ENCODE measurements at places on chromosomes 12 and 14. TPM values are rescaled to one million over a fixed set of nuclear protein-coding genes. Genes with fewer than 3 reads are reported as not detected.

DNA sequence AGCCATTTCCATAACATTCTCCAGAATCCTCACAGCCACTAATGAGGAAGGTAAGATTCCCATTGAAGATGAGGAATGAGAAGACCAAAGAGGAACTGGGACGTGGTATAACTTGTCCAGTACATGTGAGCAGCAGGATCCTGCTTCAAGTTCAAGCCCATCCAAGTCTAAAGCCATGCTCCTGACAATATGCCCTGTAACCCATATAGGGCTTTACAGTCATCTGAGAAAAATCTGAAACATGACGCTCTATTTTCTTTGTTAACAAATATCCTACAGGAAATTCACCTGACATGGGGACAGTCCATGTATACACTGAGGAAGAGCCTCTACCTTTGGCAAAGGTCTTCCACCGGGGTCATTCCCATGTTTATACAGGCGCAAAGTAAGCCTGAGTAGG is 3.1 kb upstream of the ACTR6 start:
- H3K36me3 ChIP-seq = no peaks in the 10 kb centered on the region
- H3K4me3 ChIP-seq = no peak overlapping the region
- no peak for DNase-seq
- H3K4me1 ChIP-seq = peaks cover 26% of the 10 kb centered on the region
- H3K27me3 ChIP-seq = no peaks in the 10 kb centered on the region

Gene BICDL1
- total RNA-seq = 1.3 TPM

Gene KDM2B
- total RNA-seq = 50.5 TPM

Gene RIMBP2
- not detected for total RNA-seq

GRCh38 chr14:61322799-61323290 is 1.5 kb downstream of the PRKCH start:
- H3K27me3 ChIP-seq = no peaks in the 10 kb centered on the region
- no peak overlapping the region for H3K27ac ChIP-seq
- peak overlapping the region; percentile 38 for H3K4me3 ChIP-seq
- H3K4me1 ChIP-seq = no peaks in the 10 kb centered on the region
- no peak for DNase-seq

Gene FLRT2
- total RNA-seq = 0.02 TPM

GRCh38 chr12:95002754-95003153 is 743 bp downstream of the NDUFA12 start:
- no peak for DNase-seq
- peaks cover 8% of the 10 kb centered on the region for H3K4me1 ChIP-seq
- peak overlapping the region; percentile 88 for H3K4me3 ChIP-seq
- peaks cover 15% of the 10 kb centered on the region for H3K36me3 ChIP-seq

Gene ATP5F1B
- 1,519 TPM for total RNA-seq

- H3K27ac ChIP-seq = no peak overlapping the region
- H3K4me1 ChIP-seq = no peaks in the 10 kb centered on the region
- no peaks in the 10 kb centered on the region for H3K36me3 ChIP-seq
- H3K4me3 ChIP-seq = no peak overlapping the region
- H3K27me3 ChIP-seq = no peaks in the 10 kb centered on the region
Measured at GRCh38 chr12:82326905-82327503, 31.2 kb downstream of the CCDC59 start.

Gene ZNF664
- total RNA-seq = 82.5 TPM

DNA sequence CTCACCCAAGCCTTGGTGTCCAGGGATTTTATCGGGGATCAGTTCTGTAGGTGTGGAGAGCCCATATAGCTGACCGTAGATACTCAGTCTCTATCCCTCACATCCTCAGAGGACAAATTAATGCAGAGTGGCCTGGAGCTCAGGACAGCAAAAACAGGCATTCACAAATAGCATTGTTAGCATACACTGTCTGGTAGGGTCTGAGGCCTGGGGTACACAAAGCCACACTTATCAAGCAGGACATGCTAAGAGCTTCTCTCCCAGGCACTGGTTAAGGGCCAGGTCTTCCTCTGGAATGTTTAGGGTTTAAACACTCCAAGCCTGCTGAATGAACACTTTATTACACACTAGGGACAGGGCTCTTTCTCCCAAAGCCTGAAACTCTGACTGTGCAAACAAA is 253.2 kb downstream of the NEDD1 start:
- no peak for DNase-seq
- H3K36me3 ChIP-seq = no peaks in the 10 kb centered on the region
- no peak overlapping the region for H3K27ac ChIP-seq
- H3K4me3 ChIP-seq = no peak overlapping the region
- no peaks in the 10 kb centered on the region for H3K4me1 ChIP-seq
- no peaks in the 10 kb centered on the region for H3K27me3 ChIP-seq

- no peaks in the 10 kb centered on the region for H3K36me3 ChIP-seq
- no peak for DNase-seq
- H3K27me3 ChIP-seq = no peaks in the 10 kb centered on the region
- no peak overlapping the region for H3K27ac ChIP-seq
- H3K4me3 ChIP-seq = no peak overlapping the region
Measured at GRCh38 chr12:89484470-89484869, 40.1 kb downstream of the GALNT4 start.

Gene IL26
- total RNA-seq = not detected

DNA sequence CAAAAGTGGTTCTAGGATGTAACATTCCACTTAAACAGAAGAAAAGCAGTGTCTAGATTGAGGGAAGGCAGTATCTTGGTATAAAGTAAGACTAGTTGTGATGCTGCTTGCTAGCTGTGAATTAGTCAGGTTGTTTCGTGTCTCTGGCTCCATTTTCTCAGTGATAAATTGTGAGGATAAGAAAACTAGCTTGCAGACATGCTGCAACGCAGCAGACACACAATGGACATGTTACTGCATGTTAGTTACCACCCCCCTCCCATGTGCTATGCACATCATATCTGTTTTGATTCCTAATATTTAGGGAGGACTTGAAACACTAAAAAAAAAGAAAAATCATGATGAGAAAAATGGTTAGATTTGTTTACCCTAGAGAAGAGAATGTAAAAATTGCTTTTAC is 2.9 kb downstream of the CCNK start:
- peaks cover 11% of the 10 kb centered on the region for H3K4me1 ChIP-seq
- H3K27ac ChIP-seq = no peak overlapping the region
- no peaks in the 10 kb centered on the region for H3K27me3 ChIP-seq
- H3K36me3 ChIP-seq = no peaks in the 10 kb centered on the region
- DNase-seq = no peak

Gene RFLNA
- total RNA-seq = not detected

All from K562 (cell line).